Activated T-cell treated with anti-CD3 and anti-CD28 coated beads for 48 hours (primary cell): ENCODE measurements at places on chromosomes 1 and 21.

GRCh38 chr1:229035748-229036082, 235.2 kb upstream of the RAB4A start:
- no peak for DNase-seq

DNA sequence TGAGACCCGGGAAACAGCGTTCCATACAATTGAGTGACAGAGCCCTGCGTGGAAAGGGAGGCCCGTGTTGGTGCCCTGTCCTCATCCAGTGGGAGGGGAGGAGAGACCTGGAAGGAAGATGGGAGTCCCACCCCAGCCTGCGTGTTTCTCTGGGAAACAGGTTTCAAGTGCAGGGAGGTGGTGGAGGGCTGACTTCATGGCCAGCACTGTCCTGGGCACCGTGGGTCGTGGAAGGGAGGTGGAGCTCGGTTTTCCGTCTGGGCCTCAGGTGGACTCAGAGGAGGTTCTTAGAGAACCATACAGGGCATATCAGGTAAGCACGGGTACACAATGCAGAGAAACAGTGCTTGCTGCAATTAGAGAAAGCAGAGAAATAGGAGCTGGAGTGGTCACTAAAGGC, 222.6 kb downstream of the CAMTA1 start:
- DNase-seq: no peak

DNA sequence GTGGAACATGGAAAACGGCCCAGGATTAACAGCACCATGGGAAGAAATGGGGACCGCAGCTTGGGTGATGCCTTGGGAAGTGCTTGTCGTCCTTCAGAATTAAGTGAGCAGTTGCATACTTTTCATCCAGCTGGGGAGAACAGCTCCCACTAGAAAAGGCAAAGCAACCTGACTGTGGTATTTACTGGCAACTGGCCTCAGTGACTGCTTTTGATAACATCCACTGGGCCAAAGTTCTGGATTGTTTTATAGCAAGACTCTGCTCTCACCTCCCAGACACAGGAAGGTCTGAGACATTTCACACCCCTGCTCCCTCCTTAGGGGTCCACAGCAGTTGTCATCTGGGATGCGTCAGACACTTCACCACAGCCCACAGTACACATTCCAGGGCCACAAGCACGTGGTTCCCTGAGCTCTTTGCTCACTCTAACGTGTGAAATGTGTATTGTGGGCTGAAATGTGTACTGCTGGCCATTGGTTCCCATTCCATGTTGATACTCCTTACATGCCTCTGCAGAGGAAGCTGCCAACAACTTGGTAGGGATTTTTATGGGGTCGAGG, 6.6 kb downstream of the PAPPA2 start:
- no peak for DNase-seq

GRCh38 chr1:55331351-55331750, 116.2 kb upstream of the USP24 start:
- no peak for DNase-seq

DNA sequence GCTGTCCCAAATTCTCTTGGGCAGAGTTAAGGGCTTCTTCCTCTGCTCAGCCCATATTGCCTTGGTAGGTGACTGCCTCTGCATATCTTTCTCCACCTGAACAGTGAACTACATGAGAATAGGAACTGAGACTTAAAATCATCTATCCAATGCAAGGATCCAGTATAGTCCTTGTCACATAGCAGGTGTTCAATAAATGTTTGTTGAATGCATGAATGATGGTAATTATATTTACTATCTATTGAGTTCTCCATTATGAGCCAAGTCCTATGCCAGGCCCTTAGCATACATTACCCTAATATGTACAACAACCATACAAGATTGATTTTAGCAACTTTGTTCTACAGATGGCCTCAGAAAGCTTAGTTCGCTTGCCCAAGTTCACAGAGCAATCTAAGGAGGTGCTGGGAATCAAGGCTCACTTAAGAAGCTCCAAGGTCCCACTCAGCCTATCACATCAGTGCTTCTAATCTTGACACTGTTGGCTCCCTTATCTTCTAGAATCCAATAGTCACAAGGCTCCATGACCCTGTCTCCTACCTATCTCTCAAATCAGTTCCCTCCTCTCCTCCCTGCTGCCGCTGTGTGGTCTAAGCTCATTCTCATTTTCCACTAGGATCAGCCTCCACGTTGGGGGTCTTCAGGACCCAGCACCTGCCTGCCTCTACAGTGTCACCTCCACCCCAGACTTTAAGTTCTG, 2.2 kb upstream of the CDK18 start:
- no peak for DNase-seq

DNA sequence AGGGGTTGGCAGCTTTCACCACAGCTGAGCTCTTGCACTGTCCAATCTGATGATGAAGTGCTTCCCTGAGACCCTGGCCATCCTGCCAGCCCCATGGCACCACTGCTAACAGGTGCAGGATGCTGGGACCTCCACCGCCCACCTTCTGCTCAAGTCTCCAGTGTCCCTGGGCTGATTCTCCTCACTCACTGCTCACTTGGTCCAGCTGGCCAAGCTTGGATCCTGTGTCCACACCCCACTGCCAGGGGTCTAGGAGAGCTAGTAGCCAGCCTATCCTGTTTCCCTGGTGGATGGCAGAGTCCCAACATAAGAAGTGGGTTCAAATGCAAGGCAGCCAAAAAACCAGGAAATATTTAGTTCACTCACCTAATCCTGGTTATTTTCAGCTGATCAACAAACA, 217.2 kb upstream of the IRF2BP2 start:
- DNase-seq: no peak

GRCh38 chr1:64459743-64460142, 10.2 kb upstream of the CACHD1 start:
- DNase-seq: no peak

DNA sequence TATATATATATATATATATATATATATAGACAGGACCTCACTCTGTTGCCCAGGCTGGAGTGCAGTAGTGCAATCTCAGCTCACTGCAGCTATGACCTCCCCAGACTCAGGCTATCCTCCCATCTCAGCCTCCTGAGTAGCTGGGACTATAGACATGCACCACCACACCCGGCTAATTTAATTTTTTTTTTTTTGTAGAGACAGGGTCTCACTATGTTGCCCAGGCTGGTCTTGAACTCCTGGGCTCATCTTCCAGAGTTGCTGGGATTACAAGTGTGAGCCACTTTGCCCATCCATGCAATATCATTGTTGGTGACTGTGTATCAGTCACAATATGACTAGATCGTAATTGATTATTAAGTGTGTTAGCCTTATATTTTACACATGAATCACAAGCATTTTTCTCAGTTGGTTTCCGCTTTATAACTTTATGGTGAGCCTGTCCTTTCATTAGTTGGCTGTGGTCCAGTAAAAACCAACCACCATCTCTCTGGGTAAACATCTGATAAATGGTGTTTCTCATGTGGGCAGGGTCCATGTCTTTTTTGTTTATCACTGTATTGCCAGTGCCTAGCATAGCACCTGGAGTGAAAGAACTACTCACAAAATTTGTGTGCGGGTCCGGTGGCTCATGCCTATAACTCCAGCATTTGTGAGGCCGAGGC, 63.6 kb downstream of the MYOM3 start:
- no peak for DNase-seq

DNA sequence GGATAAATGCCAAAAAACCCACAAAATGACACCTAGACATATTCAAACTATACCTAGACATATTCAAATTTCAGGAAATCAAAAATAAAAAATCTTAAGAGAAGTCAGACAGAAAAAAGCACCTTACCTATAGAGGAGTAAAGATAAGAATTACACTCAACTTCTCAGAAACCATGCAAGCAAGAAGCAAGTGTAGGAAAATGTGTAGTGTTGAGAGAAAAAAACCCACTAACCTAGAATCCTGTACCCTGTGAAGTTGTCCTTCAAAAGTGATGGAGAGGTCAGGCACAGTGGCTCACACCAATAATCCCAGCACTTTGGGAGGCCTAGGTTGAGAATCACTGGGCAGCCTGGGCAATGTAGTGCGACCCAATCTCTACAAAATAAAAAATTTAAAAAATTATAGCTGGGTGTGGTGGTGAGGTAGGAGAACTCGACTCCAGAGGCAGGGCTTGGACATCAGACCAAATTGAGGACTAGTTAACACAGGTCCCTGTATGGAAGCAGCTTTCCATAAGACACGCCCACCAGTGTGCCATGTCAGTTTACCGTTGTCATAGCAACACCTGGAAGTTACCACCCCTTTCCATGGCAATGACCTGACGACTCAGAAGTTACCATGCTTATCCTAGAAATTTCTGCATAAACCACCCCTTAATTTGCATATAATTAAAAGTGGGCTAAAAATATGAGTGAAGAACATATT, 20.7 kb downstream of the PDIK1L start:
- DNase-seq: no peak

DNA sequence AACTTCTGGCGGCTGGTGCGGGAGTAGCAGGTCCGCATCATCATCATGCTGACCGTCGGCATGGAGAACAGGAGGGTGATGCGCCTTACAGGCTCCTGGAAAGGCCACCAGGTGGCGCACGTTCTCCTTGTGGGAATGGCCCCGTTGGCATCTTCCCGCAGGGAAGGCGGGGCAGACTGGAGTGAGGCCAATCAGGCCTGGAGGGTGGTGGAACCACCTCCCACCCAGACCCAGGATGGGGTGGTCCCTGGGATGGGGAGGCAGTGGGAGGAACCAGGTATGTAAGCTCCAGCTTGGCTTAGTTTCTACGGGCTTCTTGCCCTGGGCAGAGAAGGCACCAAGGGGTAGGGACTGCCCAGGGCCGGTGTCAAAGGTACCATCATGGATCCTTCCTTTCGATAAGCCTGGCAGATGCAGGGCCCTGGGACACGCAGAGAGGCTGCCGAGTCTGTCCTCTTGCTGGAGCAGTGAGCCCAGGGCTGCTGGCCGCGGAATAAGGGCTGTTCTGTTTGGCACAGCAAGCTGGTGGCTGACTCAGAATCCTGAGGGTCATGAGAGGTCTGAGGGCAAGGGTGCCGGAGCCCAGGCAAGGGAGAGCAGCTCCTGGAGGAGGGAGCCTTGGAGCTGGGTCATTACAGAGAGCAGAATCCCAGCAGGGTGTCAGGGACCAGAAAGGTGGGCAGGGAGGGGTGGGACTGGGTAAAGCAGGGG, 8.7 kb upstream of the LGR6 start:
- peak; percentile 70 for DNase-seq

GRCh38 chr1:223831755-223832636, 13.8 kb downstream of the TP53BP2 start:
- no peak for DNase-seq

- no peak for DNase-seq
Observed at GRCh38 chr1:40519517-40519916, 10.9 kb downstream of the EXO5 start.

- no peak for DNase-seq
Observed at GRCh38 chr1:231855361-231855760, 228.8 kb downstream of the DISC1 start.

DNA sequence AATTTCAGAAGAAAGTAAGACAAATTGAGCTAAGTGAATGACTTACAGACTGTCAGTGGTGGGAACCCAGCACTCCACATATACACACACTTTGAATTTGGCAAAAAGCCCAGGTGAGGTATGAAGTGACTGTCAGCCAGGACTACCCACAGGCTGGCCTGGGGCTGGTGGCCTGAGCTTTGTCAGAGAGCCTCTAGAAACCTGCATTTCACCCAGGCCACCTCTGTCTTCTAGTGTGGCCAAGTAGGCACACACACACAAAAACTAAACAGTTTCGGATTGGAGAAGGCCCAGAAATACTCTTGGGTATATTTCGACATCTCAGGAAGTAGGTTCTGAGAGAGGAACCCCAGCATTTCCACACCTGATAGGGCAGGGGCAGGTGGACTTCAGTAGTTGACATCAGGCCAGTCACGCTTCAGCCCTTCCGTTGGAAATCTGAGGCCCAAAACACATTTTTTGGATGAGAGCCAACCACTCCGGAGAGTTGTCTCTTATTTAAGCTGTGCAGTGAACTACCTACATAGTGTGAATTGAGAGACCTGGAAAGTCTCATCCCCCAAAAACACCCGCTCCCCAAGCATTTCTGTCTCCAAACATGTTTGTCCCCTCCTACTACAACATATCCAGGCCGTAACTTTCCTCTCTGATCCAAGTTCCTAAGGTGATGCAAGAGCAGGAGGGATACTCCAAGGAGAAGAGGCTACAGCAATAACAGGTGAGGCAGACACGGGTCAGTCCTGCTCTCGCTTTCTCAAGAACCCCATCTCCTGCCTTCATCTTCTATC, 167.2 kb upstream of the PROX1 start:
- DNase-seq: no peak

GRCh38 chr1:214525535-214526019, 25.8 kb downstream of the PTPN14 start:
- DNase-seq: no peak

DNA sequence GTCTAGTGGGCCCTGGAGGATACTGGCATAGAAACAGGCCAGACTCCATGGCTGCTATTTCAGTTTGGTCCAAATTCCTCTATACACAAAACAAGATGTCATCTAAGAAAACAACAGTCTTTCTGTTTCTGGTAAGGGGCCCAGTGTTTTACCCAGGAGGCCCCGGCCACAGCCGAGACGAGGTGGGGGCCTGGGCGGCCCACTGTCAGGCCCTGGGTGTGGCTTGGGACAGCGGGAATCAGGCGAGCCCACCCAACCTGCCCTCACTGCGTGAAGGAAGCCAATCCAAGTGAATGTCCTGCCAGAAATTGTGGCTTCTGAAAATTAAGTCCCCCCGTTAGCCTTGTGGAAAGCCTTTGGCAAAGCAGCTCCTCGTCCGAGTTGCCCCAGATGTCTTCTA, 31.2 kb upstream of the GPR153 start:
- no peak for DNase-seq

DNA sequence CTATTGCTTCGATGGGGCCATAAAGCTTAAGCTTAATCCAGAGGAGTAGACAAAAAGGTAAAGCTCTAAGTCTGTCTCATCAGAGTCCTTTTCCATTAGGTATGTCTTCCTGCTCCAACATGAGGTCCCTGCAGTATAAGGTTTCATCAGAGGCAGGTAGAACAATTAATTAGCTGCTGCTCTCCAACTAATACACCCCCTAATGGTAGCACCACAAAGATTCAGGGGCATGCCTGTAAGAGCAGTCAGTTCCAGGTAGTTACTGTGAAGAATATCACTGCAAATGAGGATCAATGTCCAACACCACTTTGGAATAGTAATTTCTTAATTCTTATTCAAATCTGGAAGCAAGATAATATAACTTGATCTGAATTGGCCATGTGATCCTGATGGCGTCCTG, 160.3 kb upstream of the ESRRG start:
- no peak for DNase-seq

DNA sequence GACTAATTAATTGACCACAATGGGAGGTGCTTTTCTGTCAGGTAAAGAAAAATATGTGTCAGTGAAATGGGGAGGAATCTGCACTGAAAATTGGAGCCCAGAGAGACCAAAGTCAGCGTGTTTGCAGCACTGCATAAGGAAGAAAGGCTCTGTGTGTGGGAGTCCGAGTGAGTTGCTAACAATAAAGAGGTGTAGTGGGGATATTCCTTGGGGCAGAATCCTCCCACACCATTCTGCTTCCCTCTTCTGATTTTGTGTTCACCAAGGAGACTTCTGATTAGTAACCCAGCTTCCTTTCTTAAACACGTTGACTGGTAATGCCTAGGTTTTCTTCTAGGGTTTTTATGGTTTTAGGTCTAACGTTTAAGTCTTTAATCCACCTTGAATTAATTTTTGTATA, 240.5 kb downstream of the RPS6KC1 start:
- DNase-seq: no peak
